NCI-H1694 treated with DMSO at 0.1 percent for 48 hours (cell line): ENCODE measurements at places on chromosomes 7 and 10.
A peak's percentile ranks its signal among the peaks of the same experiment; 100 is the strongest.

DNA sequence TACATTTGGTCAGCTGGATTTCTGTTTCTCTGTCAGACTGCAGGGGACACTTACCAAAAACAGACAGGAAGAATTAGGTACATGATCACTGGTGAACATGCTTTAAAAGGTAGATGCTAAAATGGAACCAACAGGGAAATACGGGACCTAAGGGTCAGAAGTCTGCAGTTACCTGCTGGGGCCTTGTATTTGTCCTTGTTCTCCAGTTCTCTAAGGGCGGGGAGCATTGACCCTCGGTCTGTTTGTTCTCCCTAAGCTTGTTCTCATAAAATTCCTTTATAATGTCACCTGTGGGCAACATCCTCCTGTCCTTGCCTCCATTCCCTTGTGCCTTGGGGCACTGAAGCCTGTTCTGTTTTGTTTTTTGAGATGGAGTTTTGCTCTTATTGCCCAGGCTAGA, 29.8 kb upstream of the MSMB start:
- no peak for DNase-seq

DNA sequence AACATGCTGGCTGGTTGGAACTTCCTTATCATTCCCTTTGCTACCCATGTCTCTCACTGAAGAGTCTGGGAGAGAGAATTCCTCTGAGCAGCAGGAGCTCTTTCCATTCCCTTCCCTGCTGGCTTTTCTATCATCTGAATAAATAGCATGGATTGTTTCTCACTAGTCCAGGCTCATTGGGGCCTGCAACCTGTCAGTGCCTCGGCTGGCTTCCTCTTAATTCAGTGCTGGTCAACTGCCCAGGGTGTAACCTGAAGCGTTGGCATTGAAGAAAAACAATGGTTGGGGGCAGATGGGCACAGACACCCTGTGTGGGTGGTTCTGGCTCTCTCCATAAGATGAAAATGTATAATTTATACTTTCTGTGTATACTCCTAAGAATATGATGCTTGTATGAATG, 155.6 kb downstream of the ANLN start:
- DNase-seq, result peak; percentile 26

DNA sequence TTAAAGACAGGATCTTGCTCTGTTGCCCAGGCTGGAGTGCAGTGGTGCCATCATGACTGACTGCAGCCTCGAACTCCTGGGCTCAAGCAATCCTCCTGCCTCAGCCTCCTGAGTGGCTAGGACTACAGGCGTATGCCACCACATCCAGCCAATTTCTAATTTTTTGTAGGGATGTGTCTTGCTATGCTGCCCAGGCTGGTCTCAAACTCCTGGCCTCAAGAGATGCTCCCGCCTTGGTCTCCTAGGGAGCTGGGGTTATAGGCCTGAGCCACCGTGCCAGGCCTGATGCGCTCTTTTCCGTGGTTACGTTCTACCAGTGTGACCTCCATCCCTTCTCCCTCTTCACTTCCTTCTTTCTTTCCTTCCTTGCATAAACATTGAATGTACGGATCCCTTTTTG, 34.2 kb upstream of the IL15RA start:
- no peak for DNase-seq

GRCh38 chr7:20284771-20285143, 45.9 kb upstream of the ITGB8 start:
- no peak for DNase-seq

- no peak for DNase-seq
Observed at GRCh38 chr7:81769891-81770727, at the start of gene HGF. Gene HGF (minus strand): TSS chr7:81770047. CDS start chr7:81769971, 76 bp downstream.

DNA sequence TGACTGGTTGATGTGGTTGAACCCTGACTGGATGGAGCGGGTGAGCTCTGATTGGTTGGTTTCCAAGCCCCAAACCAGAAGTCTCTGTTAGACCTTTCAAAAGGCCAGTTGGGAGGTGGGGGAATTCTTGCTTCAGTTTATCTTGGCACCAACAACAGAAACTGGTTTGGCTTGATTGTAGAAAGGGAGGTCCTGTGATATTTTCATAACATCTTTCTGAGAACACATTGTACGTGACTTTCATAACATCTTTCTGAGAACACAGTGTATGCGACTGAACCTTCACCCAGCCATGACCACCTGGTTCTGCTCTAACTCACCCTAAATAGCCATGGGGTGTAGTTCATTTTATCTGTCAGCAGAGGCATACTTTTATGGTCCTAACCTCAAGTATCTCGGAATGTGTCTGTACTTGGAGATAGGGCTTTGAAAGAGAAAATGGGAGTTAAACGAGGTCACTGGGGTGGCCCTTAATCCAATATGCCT, 88.3 kb downstream of the GALNT17 start:
- no peak for DNase-seq

- DNase-seq, result no peak
Observed at GRCh38 chr7:140673774-140674155, 1.0 kb downstream of the ADCK2 start.

- no peak for DNase-seq
Observed at GRCh38 chr7:138900035-138900828, 81.0 kb downstream of the KIAA1549 start.

- DNase-seq, result no peak
Observed at GRCh38 chr10:108427146-108427545, 1262.6 kb upstream of the SORCS1 start.

DNA sequence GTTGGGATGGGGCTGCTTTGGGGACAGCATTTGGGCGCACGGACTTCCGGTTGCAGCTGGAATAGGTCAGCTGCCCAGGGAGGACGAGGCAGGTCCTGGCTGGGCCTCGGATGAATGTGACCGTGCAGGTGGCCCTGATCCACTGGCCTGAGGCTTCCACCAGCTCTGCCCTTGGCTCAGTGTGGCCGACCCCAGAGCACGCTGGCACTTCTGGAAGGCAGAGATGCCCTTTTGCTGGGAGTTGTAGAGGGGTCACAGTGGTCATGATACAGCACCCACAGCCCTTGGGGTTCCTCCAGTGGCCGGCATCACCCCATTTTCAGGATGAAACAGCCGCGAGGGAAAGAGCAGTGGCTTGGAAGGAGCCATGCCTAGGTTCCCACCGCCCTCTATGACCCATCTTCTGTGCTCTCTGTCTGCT, 19.0 kb downstream of the ADCY1 start:
- DNase-seq, result no peak

DNA sequence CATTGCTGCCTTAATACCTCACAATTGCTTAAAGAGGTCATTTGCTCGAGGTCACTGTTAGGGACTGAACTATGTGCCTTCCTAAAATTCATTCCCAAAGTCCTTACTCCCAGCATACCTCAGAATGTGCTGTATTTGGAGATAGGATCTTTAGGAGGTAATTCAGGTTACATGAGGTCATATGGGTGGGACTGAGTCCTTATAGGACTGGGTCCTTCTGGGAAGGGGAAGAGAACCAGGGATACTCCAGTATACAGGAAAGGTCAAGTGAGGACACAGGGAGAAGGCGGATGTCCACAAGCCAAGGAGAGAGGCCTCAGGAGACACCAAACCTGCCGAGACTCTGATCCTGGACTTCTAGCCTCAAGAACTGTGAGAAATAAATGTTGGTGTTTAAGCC, 253.3 kb downstream of the PRPF18 start:
- DNase-seq, result no peak

- DNase-seq, result peak; percentile 76
Observed at GRCh38 chr7:35694784-35695472, at the start of gene HERPUD2. Gene HERPUD2 (minus strand): TSS chr7:35695135. CDS start chr7:35694330, 805 bp downstream.

GRCh38 chr10:47048526-47048905, 137.3 kb downstream of the PTPN20 start:
- DNase-seq, result no peak
